T-helper 1 cell (primary cell): ENCODE measurements at places on chromosomes 12 and 14.

- no peak for DNase-seq
These were observed 18.5 kb downstream of the NCOR2 start for GRCh38 chr12:124548854-124549378.

GRCh38 chr12:104003596-104003995 lies 37.9 kb downstream of the TDG start:
- no peak for DNase-seq

DNA sequence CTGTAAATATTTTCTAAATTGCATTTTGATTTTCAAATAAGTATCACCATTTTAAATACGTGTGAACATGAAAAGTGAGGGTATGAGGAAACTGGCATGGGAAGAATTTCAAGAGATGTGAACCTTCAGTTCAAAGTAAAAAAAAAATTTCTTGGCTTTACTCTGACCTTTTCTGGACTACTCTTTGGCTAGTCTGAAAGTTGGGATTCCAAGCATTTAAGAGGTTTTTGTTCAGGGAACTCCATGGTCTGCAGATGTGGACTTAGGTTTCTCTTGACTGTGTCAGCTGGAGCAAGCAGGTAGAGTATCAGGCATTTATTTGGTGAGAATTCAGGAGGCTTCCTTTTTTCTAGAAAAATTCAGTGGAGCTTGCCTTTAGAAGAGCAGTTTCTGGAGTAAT lies 311.6 kb downstream of the LRIG3 start:
- DNase-seq, result no peak

GRCh38 chr12:57514720-57515407 lies 5.5 kb downstream of the DDIT3 start:
- no peak for DNase-seq
